ENCODE measurements at places on chromosomes 5 and 9. TPM values are rescaled to one million over a fixed set of nuclear protein-coding genes. Genes with fewer than 3 reads are reported as not detected.

Gene OR13F1
- not detected for total RNA-seq

Gene FOXI1
- not detected for total RNA-seq

DNA sequence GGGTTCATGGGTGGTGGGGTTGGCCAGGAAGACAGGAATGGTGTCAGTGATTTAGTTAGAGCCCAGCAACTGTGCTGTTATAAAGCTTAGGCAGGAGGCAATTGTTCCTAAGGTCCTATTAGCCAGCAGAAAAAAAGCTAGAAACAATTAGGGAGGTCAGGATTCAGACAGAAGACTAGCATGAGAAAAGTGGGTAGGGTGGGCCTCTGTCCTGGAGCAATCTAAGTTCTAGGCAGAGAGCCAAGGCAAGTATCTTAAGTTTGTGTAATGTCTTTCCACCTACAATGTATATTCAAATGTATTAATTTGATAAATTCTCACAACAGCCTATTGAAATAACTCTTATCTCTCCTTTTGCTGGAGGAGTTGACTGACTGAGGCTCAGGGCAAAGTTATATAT, 6.1 kb upstream of the ZFAND5 start:
- no peaks in the 10 kb centered on the region for H3K27me3 ChIP-seq
- H3K4me1 ChIP-seq: peaks cover 6% of the 10 kb centered on the region
- H3K4me3 ChIP-seq: no peak overlapping the region
- no peaks in the 10 kb centered on the region for H3K36me3 ChIP-seq

- no peaks in the 10 kb centered on the region for H3K27me3 ChIP-seq
- H3K36me3 ChIP-seq: no peaks in the 10 kb centered on the region
- no peak overlapping the region for H3K27ac ChIP-seq
- H3K4me3 ChIP-seq: no peak overlapping the region
Observed at GRCh38 chr9:6783753-6784152, 26.0 kb downstream of the KDM4C start.
